ENCODE measurements at places on chromosomes 6 and 20.
A peak's percentile ranks its signal among the peaks of the same experiment; 100 is the strongest.

- DNase-seq = no peak
These were observed 48.9 kb downstream of the SLC2A12 start for GRCh38 chr6:134003542-134003951.

DNA sequence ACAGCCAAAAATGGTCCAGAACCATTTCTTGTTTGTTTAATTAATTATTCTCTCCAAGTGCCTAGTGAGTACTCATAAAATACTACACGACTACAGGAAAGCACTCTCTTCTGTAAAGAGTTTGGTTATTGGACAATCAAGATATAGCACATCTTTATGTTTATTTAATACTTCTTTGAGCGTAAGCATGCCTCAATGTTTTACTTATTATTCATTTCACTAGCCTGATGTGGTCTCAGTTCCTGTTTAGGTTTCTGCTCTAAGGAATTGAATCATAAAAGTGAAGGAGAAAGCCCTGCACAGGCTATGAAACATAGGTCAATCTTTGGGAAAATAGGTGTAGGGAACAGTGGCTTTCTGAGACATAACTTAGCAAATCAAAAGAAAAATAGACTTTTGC lies 45.9 kb upstream of the AIG1 start:
- DNase-seq = no peak

- no peak for DNase-seq
These were observed 2.9 kb upstream of the ZBTB46 start for GRCh38 chr20:63833776-63834490.

GRCh38 chr6:73242001-73242400 lies 16.7 kb upstream of the KHDC1L start:
- DNase-seq = no peak

DNA sequence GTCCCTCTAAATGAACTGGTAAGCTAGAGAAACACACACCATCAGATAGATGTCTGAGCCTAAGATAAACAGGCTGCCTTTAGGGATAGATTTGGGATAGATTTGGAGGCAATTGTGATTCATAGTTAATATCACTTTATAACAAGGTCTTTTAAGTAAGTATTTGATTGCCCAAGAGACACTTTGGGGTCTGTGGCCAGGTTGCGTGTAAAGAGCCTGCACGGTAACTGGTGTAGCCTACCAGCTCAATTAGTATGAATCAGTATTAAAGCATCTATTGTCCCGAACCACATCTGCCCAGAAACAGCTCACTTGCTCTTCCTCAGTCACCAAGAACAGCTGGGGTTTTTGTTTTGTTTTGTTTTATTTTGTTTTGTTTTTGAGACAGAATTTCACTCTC lies 193.3 kb downstream of the SASH1 start:
- DNase-seq = no peak

GRCh38 chr20:16860914-16861313 lies 112.8 kb downstream of the OTOR start:
- no peak for DNase-seq

- peak; percentile 35 for DNase-seq
These were observed 1.3 kb downstream of the SRF start for GRCh38 chr6:43172104-43173007.

DNA sequence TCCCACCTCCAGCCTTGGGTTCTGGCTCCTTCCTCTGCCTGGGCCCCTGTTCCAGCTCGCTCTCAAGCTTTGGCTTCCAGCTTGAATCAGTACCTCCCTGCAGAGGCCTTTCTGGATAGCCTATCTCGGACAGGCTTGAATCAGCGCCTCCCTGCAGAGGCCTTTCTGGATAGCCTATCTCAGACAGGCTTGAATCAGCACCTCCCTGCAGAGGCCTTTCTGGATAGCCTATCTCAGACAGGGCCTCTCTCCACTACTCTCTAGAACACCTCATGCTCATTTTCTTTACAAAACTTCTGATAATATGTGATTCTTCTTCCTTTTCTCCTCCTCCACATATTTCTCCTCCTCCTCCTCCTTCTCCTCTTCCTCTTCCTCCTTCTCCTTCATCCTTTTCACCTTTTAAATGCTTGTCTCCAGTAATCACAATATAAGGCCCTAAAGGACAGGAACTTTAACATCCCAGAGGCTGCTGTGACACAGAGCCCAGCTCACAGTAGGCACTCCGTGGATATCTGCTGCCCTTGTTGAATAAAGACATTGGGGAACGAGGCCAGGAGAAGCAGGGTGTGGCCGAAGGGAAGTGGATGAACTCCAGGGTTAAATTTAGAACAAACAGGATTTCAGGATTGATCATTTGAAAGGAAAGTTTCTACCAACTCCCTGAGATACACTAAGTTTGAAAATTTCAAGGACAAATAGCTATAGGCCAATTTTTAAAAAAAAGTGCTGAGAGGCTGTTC lies 9.3 kb upstream of the RPS6KA2 start:
- no peak for DNase-seq

GRCh38 chr20:7866285-7866684 lies 74.0 kb downstream of the HAO1 start:
- no peak for DNase-seq

DNA sequence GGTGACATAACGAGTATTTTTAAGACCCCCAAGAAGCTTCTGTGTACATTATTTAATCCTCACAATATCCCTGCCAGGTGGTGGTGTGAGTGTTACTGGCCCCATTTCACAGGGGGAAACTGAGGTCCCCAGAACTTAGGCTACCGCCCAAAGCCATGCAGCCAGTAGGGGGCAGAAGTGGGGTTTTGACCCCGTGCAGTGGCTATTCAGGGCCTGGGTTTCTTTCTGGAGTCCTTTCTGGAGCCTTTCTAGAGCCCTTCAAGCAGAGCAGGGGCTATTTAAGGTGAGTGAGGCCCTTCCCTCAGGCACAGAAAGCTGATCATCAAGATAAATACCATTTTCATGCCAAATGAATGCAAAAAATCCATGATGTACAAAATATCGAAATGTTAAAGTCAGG lies 59.0 kb downstream of the CTCFL start:
- DNase-seq = no peak

DNA sequence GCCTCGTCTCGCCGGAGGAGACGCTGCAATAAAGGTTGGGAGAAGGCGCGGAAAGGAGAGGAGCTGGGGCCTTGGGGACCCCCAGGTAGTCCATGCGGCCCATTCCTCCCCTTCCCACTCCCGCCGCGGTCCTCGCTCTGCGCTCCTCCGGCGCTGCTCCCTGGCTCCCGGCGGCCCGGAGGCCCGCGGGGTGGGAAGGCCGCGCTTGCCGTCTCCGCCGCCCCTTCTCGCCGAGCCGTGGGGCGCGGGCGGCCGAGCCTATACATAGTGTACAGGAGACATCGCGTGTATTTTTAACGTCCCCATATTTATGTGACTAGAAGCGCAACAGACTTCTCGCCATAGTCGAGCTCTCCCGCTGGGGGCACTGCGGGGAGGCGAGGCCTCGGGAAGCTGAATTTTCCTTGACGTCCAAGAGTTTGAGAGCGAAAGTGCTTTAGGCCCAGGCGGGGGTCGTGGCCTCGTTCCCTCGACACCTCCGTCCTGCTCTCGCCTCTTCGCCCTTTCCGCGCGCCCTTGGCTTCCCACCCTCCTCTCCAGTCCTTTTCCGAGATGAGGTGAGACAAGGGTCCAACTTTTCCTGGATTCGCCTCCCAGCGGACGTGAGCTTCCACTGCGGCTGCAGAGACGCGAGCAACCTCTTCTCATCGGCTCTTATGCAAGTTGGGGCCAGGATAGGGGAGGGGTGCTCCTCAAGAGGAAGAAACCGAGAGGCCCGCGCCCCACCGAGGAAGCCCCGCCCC lies 29.0 kb downstream of the SLC12A5 start:
- peak; percentile 55 for DNase-seq

DNA sequence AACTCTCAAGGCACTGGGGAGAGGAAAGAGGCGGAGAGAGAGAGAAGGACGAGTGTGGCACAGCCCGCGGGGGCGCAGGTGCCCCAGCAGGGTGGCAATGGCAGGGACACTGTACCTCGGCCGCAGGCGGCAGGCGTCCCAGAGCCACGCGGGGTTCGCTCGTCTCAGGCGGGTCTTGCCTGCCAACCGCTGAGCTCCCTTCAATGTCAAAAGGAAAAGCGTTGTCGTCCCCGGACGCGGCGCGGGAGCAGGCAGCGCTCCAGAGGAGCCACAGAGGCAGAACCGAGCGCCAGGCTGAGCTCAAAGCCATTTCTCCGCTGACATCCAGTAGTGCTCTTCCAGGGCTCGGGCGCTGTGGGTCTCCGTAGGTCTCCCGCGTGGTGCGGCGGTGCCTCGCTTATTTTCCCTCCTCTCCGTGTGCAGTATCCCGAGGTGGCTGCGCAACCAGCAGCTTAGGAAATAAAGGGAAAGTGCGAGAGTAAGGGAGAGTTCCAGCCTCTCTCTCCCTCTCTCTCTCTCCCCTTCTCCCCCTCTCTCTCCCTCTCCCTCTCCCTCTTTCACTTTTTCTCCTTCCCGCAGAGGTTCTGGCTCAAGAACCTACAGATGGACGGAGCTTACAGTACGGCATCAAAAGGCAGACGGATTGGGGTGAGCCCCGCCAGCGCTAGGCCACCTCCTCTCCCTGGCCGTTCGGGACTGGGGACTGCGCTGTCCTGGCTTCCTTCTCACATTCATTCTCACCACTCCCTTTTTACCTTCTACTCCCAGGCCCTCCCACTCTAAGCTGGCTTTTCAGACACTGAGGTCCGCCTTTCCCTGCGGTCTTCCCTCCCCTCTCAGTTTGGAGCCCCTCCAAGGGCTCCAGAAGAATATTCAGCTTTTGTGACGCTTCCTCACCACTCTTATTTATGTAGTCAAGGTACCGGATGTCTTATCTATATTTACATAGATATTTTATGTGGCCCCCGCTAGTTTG lies at the start of gene LAMA4:
Gene LAMA4 (minus strand): TSS at position 727 of the 976 bp plus-strand sequence. CDS start 417 bp downstream, at position 310.
- peak; percentile 60 for DNase-seq

DNA sequence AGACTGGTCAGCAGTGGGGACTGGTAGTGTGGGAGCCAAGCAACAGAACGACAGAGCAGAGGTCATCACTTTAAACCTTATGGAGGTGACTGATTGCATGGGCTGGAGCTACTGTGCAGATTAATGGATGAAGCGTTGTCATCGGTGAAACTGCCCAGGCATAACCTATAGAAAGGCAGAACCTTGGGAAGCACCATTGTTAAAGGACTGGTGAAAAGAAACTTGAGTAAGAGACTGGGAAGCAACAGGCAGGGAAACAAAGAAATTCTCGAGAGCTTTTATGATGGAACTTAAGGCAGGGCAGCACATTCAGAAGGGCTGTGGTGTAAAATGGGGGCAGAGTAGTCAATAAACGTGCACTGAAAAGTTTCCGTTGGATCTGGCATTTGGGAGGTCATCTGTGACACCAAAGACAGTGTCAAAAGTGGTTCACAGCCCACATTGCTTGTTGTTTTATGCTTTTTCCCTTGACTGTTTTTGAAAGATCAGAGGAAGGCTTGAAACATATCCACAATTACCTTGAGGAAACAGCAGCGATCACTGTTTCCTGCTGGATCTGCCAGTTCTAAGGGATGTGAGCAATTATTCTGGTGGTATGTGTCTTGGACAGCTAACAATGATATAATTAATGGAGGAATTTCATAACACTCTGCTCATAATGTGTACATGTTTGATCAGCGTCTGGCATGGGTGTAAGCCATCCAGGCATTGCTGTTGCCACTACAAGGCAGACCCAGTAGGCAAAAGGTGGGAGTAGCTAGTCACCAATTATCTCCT lies 62.7 kb downstream of the LRRC1 start:
- DNase-seq = no peak

DNA sequence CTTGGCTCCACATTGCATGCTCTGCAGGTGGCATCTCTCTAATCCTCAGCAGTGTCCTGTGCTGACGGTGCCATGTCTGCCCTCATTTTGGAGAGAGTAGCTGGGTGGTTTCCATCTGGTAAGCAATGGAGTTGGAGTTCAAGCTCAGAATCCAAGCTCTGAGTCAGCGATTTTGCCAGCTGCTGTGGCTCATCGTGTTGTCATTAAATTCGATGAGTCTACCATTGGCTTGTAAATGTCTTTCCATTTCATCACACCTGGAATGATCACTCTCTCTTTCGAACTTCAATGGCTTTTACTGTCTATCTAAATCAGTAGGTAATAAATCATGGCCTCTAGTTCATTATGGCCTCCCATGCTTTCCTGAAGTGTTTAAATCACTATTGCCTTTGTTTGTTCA lies 378.5 kb upstream of the TSHZ2 start:
- no peak for DNase-seq

GRCh38 chr20:23159256-23159946 lies 73.3 kb upstream of the CD93 start:
- no peak for DNase-seq

Measured in head of caudate nucleus (tissue), 42 donors.